Activated T-helper 1 cell treated with anti-CD3 and anti-CD28 coated beads, Interleukin-2, amount 50 U/mL, for 16 hours (primary cell): ENCODE measurements at places on chromosomes 2 and 18.

DNA sequence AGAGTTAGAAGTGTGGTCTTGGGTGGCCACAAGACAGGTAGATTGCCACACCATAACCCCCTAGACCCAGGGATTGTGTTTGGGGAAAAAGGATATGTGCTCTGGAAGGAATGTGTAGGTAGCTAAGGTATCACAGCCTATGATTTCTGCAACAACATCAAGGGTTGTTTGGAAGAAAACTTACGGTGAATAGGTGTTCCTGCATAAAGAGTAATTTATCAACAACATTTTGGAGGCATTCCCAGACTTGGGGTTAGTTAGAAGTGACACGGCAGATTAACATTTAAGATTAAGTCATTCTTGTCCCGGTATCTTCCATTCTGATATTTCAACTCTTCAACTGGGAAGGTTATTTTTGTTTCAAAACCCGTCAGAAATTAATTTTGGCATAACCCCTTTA is 65.5 kb downstream of the SPP2 start:
- no peak for DNase-seq

GRCh38 chr2:159856760-159857159 is 58.8 kb upstream of the CD302 start:
- no peak for DNase-seq

DNA sequence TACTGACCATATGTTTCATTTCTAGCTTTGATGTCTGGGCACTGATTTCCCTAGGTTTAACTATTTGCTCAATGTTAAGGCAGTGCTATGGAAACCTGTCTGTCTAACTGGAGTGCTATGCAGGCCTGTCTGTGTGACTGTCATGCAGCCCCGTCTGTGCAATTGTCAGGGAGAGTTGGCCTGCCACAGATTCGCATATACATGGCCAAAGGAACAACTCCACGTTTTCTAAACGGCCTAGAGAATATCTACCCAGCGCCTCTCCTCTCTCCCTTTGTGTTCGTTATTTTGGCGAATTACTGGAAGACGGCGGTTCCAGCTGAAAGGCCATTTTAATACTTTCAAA is 59.6 kb upstream of the PSME4 start:
- DNase-seq = no peak

- DNase-seq = peak; percentile 54
Measured at GRCh38 chr18:12327510-12328178, 19.6 kb downstream of the TUBB6 start.

- DNase-seq = no peak
Measured at GRCh38 chr2:240981871-240982800, 16.3 kb upstream of the SNED1 start.

GRCh38 chr2:3595404-3595803 is 492 bp downstream of the COLEC11 start:
- no peak for DNase-seq

GRCh38 chr2:189580241-189580651 is 340 bp downstream of the SLC40A1 start:
- DNase-seq = no peak
